ENCODE measurements at places on chromosomes 7 and 10. TPM values are rescaled to one million over a fixed set of nuclear protein-coding genes. Genes with fewer than 3 reads are reported as not detected.

DNA sequence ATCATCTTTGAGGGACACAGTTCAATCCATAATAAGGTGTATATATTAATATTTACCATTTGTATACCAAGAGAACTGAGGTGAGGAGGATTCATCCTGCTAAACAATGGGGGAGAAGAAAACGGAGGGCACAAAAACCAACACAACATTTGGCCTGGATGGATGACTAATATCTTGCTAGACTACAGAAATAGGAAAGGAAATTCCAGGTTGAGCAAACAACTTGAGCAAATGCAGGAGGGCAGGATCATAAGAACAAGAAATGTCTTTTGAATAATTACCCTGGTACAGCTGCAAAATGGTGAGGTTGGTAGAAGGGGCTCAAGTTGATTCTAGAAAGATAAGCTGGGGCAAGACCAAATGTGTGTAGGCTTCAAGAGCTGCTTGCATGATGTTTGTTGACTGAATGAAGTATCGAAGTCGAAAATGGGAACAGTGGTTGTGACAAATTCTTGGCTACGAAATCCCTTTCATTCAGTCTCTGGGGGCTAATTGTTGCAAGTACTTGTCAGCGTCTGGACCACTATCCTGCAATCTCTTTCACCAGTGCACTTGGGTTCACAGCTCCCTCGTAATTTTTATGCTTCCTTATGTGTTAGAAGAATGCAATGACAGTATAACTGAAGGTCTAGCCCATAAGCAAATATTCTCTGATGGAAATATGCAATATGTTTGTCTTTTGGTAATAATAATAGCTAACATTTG is 176.2 kb downstream of the PTEN start:
- no peak for DNase-seq

Gene GPR15LG
- not detected for total RNA-seq

Gene HOXA7
- total RNA-seq: 0.29 TPM

GRCh38 chr10:267705-268104 is 132.4 kb downstream of the ZMYND11 start:
- no peak for DNase-seq

- no peak for DNase-seq
Measured at GRCh38 chr7:124959676-124960075, 30.1 kb upstream of the POT1 start.

DNA sequence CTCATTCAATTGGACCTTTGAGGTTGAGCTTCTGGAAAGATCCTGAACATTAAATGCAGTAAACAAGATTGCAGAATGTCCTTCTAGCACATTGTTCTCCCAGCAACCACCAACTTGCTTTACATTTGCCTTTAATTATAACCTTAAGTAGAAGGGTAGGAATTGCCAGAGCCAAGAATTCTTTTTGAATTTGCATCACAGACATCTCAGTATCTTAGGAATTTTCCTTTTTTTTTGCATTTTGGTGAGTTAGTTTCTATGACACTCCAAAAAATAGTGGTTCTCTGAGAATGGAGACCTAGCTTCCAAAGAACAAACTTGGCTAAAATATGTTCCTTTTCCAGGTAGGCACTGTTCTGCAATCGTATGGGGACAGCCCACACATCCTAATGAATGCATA is 456.0 kb downstream of the GATA3 start:
- DNase-seq: no peak

Gene ARHGAP22
- total RNA-seq: 4.7 TPM

Gene IFRD1
- total RNA-seq: 50.6 TPM

- no peak for DNase-seq
Measured at GRCh38 chr7:43004082-43004481, 71.9 kb downstream of the MRPL32 start.
